GM13977 (cell line): ENCODE measurements at places on chromosomes 5 and 9.

DNA sequence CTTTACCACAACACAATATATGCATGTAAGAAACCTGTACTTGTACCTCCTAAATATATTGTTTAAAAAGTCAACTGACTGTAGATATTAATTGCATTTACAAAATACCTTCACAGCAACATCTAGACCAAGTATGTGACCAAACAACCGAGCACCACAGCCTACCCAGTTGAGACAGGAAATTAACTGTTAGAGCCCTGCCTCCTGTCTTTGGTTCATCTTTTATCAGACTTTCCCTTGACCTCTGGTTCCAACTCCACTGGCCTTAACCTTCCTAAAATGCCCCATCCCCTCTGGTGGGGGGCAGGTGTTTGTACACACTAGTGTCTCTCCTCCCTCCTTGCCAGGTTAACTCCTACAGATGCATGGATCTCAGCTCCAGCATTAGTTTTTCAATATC is 155.0 kb upstream of the PANK3 start:
- DNase-seq, result no peak

DNA sequence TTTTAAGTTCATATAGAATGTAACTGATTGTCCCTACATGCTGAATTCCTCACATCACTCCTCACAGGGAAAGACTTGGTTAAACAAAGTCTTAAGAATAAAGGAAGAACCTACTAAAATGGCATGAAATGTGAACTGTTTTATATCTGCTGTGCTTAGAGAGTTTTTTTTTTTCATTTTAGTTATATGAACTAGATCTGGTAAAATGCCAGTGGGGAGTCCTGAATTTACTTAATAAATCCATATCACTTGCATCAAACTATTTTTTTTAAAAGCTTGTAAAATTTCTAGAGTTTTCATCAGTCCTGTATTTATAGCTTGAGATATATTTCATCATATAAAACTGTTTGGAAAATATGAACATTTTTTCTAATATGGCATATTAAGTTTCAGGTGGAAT is 1528.6 kb downstream of the EFNA5 start:
- DNase-seq, result no peak

DNA sequence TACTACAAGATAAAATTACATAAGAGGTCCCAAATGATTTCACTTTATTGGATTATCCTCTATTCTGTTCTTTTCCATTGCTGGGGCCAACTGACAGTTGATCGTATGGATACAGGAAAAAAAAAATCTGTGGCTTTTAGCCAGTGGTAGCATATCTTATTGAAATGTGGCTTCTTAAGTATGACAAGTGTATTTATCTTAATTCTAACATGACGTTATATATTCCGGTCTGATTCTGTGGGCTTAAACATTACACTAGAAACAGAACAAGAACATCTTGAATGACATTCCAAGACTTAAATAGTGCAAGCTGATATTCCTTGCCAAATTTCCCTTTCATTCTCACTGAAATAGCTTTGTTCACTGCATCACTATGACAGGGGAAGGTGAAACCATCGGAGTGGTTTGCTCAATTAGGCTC is 117.9 kb downstream of the INSYN2B start:
- DNase-seq, result no peak

DNA sequence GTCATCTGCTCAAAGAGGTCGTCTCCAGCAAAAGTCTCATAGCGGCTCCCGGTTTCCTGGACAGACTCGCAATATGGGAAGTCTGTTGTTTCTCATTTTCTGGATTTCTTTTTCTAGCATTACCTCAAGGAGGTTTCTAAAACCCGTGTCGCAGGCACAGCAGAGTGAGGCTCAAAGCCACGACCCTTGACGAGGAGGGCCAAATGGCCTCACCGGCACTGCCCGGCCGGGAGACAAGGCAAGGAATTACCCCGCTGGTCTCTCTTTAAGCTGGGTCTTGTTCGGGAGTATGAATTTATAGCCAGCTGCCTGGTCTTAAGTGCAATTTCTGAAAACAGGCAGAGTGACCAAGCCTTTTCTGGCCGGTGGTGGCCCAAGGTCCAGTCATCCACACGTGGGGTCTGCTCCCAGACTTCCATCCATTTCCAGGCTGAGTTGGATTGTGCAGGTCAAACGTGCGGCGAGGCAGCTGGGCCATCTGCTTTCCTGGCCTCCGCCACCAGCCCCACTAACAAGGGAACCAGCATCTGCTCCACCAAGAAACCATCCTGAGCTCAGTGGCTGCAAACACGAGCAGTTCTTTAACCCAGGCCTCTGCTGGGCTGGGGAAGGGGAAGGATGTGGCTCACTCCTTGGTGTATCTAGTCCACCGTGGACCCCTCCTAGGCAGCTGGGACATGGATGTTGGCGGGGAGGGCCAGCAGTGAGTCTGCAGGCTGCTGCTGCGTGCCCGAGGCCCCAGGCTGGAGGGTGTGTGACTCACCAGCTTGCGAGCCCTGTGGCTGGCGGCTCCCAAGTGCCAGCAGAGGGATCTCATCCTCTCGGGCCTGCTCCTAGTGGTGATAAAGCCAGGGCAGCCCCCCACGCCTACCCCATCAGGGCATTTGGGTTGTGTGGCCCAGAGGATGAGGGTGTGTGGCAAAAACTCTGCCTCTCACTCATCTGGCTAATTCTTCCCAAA is 55.6 kb upstream of the COL5A1 start:
- no peak for DNase-seq

- no peak for DNase-seq
These were observed 3.0 kb downstream of the MXD3 start for GRCh38 chr5:177308740-177309139.

DNA sequence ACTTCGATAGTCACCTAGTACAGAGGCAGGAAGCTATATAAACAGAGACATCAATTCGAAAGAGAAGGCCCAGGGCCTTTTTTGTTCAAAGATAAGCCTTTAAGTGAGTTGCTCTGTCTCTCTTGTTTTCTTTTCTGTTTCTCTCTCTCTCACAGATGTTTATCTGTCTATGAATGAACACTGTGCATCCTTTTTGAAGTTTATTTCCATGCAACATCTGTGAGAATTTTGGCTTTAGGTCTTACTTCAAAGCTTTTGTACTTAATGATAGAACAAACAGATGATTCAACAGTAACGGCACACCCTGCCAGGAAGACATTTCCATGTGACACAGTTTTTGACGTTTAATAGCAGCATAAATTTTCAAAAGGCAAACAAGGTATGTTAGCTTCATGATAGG is 1413.1 kb upstream of the CDH6 start:
- DNase-seq, result no peak

DNA sequence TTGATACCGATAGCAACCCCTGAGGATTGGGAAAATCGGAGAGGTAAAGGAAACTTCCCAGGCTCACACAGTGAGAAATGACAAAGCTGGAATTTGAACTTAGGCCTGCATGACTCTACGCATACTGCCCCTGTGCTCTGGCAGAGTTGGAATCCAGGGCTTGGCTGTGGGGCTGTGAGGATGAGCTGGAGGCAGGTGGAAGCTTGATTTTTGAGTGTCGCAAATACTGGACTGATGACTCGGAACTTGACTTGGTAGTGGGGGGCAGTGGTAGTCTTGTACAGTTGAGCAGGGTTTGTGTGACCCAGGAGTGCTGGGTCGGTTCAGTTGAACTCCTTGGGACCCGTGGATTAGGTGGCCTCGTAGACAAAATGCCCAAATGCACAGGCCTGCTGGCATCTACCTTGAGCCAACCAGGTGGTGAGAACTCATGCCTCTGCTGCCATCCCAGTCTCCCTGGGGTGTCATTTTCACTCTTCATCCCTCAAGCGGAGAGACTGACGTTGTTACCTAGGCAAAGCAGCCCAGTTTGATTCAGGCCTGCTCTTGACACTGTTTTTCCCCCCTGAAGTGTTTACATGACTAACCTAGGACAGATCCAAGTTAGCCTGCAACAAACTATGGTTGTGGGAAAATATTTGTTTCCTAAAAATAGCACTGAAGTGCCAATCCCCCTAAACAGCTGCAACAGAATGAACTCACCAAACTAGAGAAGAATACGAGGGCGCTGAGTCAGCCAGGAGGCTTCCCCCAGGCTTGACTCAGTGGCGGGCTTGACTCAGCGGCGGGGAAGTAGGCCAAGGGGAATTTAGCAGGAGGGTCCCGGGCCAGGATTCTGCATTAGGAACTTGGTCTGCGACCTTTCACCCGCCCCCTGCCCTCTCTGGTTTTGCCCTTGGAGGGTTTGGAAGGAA is 45.7 kb upstream of the ORM1 start:
- no peak for DNase-seq

GRCh38 chr5:95949810-95950209 is 11.8 kb downstream of the ELL2 start:
- peak; percentile 33 for DNase-seq

- DNase-seq, result peak; percentile 77
These were observed at the start of gene ZFP37 for GRCh38 chr9:113056191-113057106. Gene ZFP37, minus strand, starts transcription at chr9:113056724. Its CDS starts 36 bp downstream, at chr9:113056688.

DNA sequence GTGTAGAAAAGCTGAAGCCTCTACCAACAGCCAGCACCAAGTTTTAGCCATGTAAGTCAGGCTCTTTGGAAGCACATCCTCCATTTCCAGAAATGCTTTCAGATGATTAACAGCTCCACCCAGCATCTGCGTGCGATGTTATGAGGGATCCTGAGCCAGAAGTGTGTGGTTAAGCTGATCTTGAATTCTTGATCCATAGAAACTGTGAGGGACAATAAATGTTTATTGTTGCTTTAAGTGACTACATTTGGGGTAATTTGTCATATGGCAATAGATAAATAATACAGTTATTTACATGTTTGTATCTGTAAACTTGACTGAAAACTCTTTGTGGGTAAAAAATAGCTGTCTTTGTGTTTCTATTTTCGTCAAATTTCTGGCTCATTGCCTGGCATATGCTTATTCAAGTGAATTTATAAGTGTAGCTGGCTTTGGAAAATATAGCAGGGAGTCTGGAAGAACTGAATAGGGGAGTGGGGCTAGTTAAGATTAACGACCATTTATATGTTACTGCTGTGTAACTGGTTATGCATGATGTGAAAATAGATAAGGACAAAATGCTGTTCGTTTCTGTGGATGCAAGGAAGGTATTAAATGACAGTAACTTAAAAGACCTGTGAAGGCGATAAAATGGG is 234.1 kb downstream of the LRRC70 start:
- no peak for DNase-seq

- DNase-seq, result no peak
These were observed 17.3 kb upstream of the ANKRD18B start for GRCh38 chr9:33506626-33507370.

DNA sequence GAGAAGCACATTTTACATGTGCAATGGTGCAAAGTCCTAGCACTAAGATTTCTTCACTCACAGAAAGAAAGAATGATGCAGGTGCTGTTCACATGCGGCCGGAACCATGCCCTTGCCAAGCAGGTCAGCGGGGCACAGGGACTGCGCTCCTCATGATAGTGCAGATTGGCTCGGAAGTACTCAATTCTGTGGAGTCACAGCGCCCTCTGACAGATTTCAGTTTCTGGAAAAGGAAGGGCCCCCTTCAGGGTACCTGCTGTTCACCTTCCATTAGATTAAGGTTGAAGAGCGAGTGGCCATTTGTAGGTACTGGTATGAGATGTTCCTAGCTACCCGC is 75.7 kb downstream of the TMC1 start:
- DNase-seq, result no peak

- peak; percentile 81 for DNase-seq
These were observed 174.9 kb downstream of the ROR2 start for GRCh38 chr9:91775011-91775707.

GRCh38 chr5:68252673-68253623 is 37.4 kb downstream of the PIK3R1 start:
- DNase-seq, result peak; percentile 67

GRCh38 chr5:106288979-106289378 is 1381.8 kb downstream of the EFNA5 start:
- DNase-seq, result no peak

GRCh38 chr9:106503759-106504158 is 359.2 kb upstream of the ZNF462 start:
- peak; percentile 31 for DNase-seq

DNA sequence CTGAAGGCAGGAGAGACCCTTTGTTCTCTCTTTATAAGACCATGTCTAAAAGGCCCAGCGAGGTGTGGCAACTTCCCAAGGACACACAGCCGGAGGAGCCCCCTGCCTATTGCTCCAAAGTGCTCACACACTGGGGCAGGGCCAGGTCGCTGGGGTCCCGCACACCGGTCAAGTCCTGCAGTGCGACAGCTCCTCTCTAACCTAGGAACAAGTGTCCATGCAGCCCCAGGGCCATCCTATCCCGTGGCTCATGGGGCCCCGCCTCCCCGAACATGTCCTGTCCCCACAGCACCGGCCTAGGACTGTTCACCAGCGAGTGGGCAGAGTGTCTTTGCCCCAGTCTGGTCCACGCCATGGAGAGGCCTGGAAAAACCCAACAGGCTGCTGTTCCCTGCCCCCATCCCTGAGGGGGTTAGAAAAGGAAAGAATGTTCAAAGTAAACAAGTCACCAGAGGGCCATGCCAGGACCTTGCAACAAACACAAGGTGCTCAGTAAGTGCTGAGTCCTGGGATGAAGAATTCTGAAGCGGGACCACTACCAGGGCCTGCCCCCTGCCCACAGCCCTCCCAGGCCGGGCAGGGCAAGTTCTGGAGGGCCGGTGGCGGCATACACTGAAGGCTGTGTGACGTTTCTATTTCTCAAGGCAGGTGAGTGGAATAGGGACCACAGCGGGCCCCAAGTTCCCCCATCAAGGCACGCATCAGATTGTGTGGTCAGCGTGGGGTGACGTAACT is 938 bp downstream of the NINJ1 start:
- no peak for DNase-seq

- DNase-seq, result no peak
These were observed 16.4 kb upstream of the MATR3 start for GRCh38 chr5:139277171-139277570.

DNA sequence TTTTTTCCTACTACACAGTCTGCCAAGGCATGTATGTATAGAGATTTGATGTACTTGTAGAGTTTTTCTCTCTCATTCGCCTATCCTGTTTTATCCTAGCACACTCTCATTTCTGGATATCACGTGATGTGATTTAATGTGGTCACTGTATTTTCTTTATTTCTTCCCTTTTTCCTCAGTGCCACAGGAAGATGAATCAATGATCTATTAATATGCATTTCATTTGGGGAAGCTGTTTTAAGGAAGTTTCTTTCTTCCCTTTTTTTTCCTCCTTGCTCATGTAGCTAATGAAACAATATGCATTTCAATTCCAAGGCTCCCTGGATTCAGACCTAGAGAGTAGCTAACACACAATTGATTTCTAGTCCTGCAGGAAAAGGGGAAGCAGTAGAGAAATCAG is 506.3 kb upstream of the WWC1 start:
- DNase-seq, result no peak

GRCh38 chr5:1479581-1480188 is 34.4 kb upstream of the SLC6A3 start:
- DNase-seq, result peak; percentile 80

GRCh38 chr9:126584611-126585010 is 29.1 kb upstream of the LMX1B start:
- DNase-seq, result no peak

DNA sequence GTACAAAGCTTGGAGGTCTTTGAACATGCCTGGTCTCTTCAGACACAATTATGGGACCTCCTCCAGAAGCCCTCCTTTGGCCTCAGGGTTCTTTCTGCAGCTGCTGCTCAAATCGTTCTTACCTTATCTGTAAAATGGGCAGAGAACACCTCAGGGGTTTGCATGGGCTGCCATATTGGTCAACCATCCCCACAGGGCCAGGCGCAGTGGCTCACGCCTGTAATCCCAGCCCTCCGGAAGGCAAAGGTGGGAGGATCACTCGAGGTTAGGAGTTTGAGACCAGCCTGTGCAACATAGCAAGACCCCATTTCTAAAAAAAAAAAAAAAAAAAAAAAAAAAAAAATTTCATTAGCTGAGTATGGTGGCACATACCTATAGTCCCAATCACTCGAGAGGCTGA is 29.1 kb upstream of the TCF7 start:
- no peak for DNase-seq

- DNase-seq, result no peak
These were observed 50.3 kb upstream of the AFAP1L1 start for GRCh38 chr5:149221326-149221725.

GRCh38 chr5:151562019-151562707 is 29.0 kb downstream of the FAT2 start:
- no peak for DNase-seq
